ENCODE measurements at places on chromosomes 16 and 17.

DNA sequence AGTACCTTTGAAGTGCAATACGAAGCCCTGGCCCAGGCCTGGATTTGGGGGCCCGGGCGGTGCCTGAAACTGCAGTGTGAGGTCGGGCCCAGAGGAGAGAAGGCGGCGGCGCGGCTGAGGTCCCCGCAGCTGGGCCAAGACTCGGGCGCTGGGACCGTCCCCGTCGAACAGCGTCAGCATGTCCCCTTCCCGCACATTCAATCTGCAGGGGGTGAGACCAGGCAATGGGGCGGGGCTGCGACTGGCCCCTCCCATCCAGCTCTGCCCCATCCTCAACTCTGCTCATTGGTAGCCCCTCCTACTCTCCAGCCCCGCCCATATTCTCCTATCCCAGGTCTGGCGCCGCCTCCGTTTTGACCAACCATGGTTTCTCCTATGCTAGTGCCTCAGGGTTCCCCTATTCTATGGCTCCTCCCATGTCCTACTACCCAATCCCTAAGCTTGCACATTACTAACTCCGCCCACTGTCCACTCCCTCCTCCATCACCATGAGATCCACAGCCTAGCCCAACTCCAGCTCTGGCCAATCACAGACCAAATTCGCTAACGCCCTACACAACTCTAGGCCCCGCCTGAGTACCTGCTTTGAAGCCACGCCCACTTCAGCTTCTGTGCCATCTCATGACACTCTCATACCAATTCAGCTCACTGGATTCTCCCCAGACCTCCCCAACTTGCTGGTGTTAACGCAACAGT is 14.4 kb upstream of the CDIPT start:
- DNase-seq: no peak

- peak; percentile 33 for DNase-seq
These were observed 2.0 kb downstream of the HAS3 start for GRCh38 chr16:69107316-69107962.

GRCh38 chr16:69607674-69608073 is 41.9 kb downstream of the NFAT5 start:
- no peak for DNase-seq

DNA sequence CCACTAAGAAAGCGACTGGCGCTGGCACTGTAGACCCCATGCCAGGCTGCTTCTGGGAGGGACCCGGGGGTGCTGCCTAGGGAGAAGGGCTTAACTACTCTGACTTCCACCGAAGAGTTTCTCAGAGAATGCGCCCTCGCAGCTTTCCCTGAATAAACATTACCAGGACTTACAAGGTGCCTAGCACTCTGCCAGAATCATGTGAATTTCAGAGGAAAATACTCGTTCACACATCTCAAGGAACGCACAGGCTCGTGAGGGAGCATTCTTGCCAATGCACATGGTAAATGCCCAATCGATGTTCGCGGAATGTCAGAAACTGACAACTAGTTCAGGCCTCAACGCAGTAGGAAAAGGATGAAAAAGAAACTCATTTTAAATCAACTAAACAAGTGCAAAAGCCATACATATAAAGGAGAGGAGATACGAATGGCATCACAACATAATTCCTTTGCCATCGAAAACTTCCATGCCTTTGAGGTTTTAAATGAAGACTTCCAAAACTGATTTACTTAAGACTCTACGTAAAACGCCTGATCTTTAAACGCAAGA is 999 bp downstream of the CMC2 start:
- no peak for DNase-seq

DNA sequence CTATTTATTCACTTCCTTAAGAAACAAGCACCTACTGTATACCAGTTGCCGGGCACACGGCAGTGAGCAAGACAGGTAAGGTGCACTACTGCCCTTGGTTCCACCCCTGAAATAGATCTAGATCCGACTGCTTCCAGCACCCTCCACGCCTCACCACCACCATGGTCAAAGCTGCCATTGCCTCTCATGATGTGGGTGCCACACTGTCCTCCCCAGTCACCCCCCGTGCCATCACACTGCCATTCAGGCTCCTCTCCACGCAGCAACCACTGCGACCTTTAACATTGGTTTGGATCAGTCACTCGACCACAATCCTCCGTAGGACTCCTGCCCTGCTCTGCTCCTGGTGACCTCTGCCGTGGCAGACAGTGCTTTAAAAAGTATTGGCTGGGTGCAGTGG is 226.8 kb downstream of the CPPED1 start:
- DNase-seq: no peak
